Effector CD4-positive, alpha-beta T cell (primary cell): ENCODE measurements at places on chromosomes 7 and 10.

GRCh38 chr7:107021600-107021999, 22.9 kb upstream of the PRKAR2B start:
- DNase-seq = no peak

DNA sequence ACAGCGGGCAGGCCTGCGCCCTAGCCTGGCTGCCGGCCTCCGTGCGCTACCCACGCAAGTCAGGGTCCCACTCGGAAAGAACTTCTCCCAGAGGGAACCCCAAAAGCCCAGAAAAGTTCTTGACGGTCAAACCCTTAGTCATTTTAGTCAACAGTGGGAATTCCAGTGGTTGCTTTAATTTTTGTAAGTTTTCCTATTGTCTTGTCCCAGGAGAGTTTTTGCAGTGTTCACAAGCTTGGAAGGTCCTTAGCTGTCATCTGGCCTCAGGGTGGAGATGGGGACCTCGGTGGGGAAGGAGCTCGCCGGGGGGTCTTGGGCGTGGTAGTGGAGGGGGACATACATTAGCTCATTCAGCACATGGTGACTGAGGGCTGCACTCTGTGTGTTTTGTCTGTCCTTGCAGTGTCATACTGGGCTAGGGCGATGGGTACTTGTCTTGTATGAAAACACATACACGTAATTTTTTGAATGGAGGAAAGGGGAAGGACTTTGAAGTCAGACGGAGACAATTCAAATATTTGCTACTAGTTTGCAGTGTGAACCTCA, 736 bp downstream of the MINDY4 start:
- DNase-seq = no peak

DNA sequence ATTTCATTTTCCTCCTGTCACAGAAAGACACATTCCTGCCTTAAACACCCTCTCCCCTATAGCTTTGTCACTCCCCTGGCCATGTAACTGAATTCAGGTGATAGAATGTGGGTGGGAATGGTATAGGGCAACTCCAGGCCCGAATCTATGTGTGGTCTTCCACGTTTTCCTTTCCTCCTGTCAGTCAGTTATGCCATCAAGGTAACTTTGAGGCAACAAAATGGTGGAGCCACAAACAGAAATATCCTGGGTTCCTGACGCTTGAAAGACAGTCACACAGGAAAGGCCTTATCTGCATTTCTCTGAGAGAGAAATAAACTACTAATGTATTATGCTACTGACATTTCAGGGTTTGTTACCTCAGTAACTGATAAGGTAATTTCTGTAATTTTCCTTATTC, 326.8 kb downstream of the HPSE2 start:
- no peak for DNase-seq

GRCh38 chr10:125159486-125159931, 854 bp downstream of the CTBP2 start:
- DNase-seq = no peak

DNA sequence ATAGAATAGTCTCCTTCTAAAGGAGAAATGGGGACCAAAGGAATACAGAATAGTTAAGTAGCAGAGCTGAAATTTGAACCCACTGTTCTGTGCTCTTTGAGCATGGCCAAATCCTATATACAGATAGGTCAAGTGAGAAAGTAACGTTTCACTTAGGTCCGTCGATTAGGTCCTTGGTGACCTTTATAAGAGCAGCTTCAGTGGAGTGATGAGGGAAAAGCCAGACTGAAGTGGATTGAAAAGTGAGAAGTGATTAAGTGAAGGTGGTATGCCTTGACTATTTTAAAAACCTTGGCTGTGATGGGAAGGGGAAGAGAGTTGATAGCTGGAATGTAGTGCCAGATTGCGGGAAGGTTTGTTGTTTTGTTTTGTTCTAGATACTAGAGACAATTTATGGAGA, 10.6 kb upstream of the LSMEM1 start:
- no peak for DNase-seq

DNA sequence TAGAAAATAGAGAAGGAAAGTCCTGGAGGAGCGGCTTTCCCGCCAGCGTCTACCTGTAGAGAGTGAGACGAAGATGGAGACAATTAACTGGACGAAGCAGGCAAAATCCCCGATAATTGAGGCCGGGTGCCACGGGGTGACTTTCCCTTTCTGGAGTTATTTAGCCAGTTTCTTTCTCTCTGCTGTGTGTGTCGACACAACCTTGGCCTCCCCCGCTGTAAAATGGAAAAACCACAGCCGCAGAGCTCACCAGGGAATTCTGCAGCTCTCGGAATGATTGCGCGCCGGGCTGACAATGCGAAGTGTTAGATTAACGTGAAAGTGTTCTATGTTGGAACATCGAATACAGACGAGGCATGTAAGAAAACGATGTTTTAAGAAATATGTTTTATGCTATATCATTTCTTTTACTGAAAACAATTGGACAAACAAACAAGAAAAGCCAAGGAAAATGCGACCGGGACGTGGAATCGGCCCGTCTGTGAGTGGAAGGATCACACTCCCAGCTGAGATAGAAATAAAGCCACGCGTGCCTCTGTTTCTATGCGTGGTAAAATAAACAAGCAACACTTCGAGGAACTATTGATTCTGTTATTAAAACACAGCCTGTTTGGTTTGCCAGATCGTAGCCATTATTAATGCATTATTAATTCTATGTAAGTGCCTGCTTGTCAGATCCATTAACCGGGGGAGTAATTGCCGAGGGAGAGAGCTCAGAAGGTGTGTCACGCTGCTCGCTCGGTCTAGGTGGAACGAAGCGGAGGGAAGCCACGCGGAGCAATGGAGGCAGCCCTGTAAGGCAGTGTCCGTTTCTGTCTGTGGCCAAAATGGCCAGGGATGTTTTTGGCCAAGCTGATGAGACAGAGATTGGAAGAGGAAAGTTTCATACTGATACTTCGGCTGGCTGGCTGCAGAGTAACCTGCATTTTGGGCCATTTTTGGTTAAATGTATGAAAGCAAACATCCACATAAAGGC, 129.4 kb downstream of the DNAJB6 start:
- no peak for DNase-seq

- DNase-seq = no peak
These were observed 228.4 kb downstream of the FANK1 start for GRCh38 chr10:126124668-126125349.

- peak; percentile 47 for DNase-seq
These were observed 531 bp downstream of the IKZF1 start for GRCh38 chr7:50304911-50305582.

GRCh38 chr7:134691546-134692343, 45.1 kb downstream of the BPGM start:
- DNase-seq = no peak
